ENCODE measurements at places on chromosomes 6 and 20.
A peak's percentile ranks its signal among the peaks of the same experiment; 100 is the strongest.

GRCh38 chr6:113187661-113188060 is 669.5 kb upstream of the MARCKS start:
- DNase-seq: no peak

DNA sequence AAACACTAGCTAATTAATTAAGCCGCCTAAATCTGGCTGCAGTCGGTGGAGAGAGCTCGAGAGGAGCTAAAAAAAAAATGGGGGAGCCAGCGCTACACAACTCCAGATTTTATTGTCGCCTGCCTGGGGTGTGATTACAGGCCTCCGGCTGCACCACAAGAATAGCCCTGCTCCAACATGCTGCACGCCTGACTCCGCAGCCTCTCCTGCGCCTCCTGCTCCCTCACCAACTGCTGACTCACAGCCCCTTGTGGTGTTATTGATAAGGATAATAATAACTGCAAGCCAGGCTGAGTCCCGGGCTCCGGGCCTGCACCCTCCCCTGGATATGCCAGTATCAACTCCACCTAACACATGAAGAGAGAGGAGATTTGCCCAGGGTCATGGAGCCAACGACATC is 16.8 kb downstream of the SIRPA start:
- no peak for DNase-seq

DNA sequence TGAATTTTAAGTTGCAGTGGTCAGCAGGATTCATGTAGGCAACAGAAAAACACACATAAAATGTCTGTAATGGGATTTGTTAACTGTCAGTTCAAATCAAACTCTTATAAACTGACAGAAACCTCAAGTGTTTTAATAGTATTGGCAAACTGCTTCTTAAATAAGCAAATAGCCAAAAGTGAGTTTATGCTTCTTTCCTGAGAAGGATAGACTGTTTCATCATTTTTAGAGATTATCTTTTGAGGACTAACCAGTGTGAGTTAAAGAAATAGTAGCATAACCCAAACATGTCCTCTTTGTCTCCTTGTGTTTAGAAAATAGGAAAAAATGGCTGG is 68.0 kb downstream of the AIG1 start:
- no peak for DNase-seq

GRCh38 chr20:15111654-15112053 is 774.2 kb upstream of the FLRT3 start:
- DNase-seq: no peak

GRCh38 chr6:108644252-108644651 is 83.5 kb downstream of the FOXO3 start:
- no peak for DNase-seq

GRCh38 chr6:6790891-6791290 is 202.4 kb downstream of the LY86 start:
- peak; percentile 58 for DNase-seq

- DNase-seq: no peak
Measured at GRCh38 chr6:166052837-166053236, 114.8 kb downstream of the TBXT start.

GRCh38 chr20:49646126-49646525 is 67.6 kb downstream of the B4GALT5 start:
- DNase-seq: no peak

DNA sequence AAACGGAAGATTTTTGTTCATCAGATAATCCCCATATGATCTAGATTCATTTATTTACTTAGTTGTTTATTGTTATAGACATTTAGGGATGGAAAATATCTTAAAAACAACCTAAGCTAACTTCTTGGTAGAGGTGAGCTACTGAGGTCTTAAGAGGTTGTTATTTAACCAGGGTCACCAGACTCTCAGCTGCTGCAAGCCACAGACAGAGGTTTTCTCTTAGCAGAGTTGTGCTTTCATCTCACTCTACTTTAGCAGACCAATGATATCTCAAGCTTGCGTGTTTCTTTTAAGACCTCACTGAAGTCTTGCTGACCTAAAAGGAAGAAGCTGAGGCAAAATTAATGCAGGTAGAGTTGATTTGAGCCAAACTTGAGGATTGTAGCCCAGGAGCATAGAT is 43.6 kb downstream of the NCOA7 start:
- no peak for DNase-seq

DNA sequence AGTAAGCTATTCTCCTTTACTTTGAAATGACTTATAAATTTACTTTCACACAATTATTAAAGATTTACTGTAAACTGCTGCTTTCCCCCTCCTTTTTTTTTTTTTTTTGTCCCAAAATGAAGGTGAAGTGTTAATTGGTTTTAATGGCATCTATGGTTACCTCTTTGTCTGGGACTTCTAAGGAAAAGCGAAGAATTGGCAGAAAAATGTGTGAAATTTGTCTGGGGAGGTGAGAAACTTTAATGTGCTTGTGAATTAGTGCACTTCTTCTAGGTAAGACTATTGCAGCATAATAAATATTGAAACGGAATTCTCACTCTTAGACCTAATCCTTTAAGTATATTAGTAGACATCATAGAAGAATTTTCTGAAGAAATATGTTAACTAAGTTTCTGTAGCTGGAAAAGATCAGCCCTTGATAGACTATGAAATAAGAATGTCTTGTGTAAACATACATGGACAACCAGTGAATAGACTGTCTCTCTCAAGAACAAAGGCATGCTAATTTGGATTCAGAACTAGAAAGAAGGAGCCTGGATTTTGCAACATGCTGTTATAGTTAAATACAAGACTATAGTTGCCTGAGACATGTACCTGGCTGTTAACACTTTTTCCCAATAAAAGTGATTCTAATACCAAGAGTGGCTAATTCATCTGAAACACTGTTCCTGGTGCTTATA is 23.9 kb downstream of the FLRT3 start:
- no peak for DNase-seq

DNA sequence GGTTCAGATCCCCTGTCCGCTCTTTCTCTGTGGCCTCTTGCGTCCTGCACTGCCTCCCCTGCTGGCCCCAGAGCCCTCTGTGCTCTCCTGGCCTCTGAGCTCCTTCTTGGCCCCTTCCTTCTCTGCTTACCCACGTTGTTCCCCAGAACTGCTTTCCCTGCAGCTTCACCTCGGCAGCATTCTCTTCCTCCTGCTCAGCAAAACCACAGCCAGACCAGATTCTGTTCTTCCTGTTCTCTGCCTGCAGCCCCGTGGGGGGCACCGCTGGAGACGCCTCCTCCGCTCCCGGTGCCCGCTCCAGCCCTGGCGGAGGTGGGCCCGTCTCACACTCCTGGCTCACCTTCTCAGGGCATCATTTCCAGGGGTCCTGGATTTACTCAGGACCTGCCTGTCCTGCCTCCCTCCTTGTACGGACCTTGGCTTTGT is 59.7 kb downstream of the TCP11 start:
- DNase-seq: peak; percentile 47

GRCh38 chr20:57323034-57323433 is 6.6 kb upstream of the SPO11 start:
- DNase-seq: no peak

DNA sequence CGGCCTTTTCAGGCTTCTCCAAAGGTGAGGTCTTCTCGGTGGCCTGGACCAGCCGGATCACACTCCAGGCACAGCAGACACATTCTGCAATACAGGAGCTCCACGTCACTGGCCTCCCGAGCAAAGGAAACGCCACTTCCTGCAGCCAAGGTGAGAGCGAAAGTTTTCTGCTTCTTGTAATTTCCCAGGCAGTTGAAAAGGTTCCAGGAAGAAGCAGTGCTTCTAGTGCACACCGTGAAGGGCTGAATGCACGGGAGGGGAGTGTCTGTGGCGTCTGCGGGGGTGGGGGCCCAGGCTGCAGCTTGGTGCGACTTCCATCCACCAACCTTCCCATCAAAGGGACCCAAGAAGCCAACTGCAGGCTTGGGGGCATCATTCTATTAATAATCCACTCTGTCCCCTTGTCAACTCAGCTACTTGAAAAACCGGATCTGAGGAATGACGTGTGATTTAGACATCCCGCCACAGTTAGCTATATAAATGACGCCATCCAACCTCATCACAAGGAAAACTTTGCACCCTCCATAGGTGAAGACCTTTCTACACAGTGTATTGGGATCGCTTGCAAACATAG is 61.1 kb downstream of the NFATC2 start:
- DNase-seq: no peak

- DNase-seq: no peak
Measured at GRCh38 chr6:16414205-16414604, 175.8 kb downstream of the GMPR start.

- DNase-seq: no peak
Measured at GRCh38 chr6:110951008-110951407, 7.5 kb upstream of the GTF3C6 start.

GRCh38 chr6:27161946-27162603 is 85.4 kb upstream of the PRSS16 start:
- DNase-seq: peak; percentile 77

DNA sequence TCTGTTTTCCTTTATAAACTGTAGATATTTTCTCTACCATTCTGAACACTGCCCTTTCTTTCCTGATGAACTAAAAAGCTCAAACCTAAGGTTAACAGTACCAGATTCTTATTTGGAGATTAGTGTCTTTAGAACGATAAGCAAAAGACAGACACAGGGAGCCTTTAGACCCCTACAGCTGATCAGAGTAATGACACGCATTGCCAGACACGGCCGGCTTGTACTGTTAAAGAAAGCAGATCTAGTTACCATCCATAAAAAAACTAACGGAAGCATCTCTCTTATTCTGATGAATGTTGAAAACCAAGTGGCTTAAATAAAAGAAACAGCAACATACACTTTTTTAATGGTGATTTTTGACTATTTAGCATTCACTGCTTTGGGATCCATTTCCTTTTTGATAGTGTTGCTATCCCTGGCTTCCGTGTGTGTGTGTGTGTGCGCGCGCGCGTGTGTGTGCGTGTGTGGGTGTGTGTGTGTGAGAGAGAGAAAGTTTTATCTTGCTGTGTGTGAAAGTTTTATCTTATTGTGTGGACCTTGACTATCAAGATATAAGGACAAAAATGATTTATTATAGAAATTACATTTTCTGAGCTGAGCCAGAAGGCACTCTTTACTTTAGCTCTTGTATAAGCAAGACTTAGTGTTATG is 95.6 kb upstream of the SLC35B3 start:
- no peak for DNase-seq

- DNase-seq: no peak
Measured at GRCh38 chr20:7856756-7857155, 83.5 kb downstream of the HAO1 start.

GRCh38 chr6:145789443-145789842 is 25.2 kb downstream of the FBXO30 start:
- no peak for DNase-seq

DNA sequence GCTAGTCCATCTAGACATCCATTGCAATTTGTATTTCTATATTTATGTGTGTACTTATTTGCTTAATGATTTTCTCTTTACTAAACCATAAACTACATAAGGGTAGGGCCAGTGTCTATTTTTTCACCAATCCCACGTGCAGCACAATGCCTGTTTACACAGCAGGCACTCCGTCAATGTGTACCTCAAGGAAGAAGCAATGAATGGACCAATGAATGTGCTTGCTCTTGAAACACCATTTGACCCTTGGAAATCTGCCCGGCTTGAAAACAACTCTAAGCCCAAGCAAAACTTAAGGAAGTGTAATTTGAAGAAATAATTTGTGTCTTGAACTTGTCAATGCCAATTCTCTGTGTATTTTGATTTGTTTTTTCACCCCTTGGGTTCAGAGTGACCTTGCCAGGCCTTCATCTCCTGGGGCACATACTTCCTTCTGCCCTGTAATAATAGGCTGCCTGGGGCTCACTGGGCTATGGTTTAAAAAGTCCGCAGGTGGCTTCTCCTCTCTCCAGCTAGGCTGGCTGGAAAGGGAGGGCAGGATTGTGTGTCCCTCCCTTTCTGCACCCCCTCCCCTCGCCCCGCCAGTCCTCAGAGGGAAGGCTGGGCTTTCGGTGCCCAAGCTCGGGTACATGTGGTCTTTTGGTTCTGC is 140.8 kb upstream of the ARMC2 start:
- DNase-seq: no peak

GRCh38 chr6:34834789-34835518 is 43.1 kb downstream of the BLTP3A start:
- DNase-seq: peak; percentile 38

- no peak for DNase-seq
Measured at GRCh38 chr20:62289131-62289530, 13.7 kb upstream of the ADRM1 start.

- no peak for DNase-seq
Measured at GRCh38 chr6:11767458-11767857, 11.1 kb downstream of the ADTRP start.

GRCh38 chr6:13278991-13279390 is 49.3 kb downstream of the TBC1D7 start:
- no peak for DNase-seq

GRCh38 chr6:11392778-11393507 is 144.6 kb upstream of the TMEM170B start:
- DNase-seq: no peak

DNA sequence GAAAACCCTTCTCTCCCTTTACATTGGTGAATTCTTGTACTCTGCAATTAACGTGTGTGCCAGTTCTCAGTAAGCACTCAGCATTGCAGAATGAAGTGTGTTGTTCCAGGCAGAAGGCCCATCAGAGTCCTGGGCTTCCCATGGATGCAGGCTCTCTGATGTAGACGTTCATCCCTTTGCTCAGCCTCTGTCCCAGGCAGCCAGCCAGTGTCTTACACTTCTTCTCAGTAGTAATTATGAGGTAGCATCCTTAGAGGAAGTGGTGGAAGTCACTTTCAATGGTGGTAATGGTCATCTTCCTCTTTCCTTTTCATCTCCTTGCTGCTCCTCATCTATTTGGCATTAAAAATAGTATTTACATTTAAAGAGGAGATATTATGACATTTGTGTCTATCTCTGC is 66.7 kb upstream of the FYN start:
- peak; percentile 57 for DNase-seq

- peak; percentile 68 for DNase-seq
Measured at GRCh38 chr20:43749734-43750294, 23.0 kb upstream of the GTSF1L start.

DNA sequence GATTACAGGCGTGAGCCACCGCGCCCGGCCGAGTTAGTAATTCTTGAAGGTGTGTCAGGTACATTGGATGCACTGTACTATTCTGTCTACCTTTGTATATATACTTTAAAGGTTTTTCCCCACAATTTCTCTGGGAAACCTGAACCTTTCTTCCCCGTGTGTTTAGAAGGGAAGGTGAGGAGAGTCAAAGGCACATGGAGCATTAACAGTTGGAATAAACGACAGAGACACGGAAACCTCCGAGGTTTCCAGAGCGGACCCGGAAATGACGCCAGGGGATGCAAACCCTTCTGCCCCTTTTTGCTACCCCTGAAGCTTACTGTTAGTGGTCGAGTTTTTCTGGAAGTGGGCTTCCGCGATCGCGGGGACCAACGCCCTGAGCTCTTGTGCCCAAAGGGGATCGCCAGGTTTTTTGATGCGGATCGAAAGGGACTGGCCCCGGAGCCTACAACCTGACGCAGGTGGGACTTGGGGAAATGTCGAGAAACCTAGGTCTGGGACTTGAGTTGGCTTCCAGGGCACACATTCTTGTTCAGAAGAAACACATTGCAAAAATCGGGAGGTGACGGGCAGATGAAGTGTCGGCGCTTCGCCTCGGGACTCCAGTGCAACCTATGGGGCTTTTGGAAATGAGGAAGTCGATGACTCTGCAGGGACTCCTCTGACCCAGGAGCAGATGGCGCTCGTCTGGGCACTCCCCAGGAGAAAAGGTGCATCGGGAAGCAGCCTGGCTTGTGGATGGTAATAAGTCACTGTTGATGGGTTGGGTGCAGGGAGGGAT is 218.2 kb downstream of the OR2B2 start:
- no peak for DNase-seq

Measured in inflammatory macrophage (primary cell).